ENCODE measurements at places on chromosomes 1 and 21. TPM values are rescaled to one million over a fixed set of nuclear protein-coding genes. Genes with fewer than 3 reads are reported as not detected.
A peak's percentile ranks its signal among the peaks of the same experiment; 100 is the strongest.

- no peak for DNase-seq
- H3K4me1 ChIP-seq: peaks cover 16% of the 10 kb centered on the region
- peak overlapping the region; percentile 60 for H3K27ac ChIP-seq
- H3K27me3 ChIP-seq: no peaks in the 10 kb centered on the region
- H3K4me3 ChIP-seq: peak overlapping the region; percentile 83
- no peaks in the 10 kb centered on the region for H3K36me3 ChIP-seq
These were observed 44.6 kb downstream of the ATP1A1 start for GRCh38 chr1:116417678-116418077.

GRCh38 chr1:110085671-110086070 is 15.2 kb upstream of the ALX3 start:
- H3K4me3 ChIP-seq: no peak overlapping the region
- DNase-seq: peak; percentile 11
- H3K4me1 ChIP-seq: peaks cover 6% of the 10 kb centered on the region
- H3K27ac ChIP-seq: no peak overlapping the region
- peaks cover 2% of the 10 kb centered on the region for H3K27me3 ChIP-seq

GRCh38 chr1:79667848-79668696 is 661.5 kb upstream of the ADGRL4 start:
- no peak overlapping the region for H3K27ac ChIP-seq
- DNase-seq: no peak
- no peaks in the 10 kb centered on the region for H3K4me1 ChIP-seq
- H3K27me3 ChIP-seq: no peaks in the 10 kb centered on the region

DNA sequence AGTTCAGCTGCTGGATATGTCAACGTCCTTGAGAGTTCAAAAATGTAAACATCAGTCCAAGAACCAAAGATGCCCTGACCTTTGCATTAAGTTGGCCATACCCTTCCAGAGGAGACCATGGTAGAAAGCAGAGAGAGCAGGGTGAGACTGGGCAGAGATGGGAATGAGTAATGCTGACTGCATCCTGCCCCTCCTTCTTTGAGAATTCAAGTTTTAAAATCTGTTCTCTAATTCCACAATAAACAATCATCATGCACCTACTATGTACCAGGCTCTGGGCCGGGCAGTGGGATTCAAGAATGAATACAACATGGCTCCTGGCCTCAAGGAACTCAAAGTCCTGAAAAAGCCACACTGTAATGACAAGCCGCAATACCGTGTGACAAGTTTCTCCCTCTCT is 3.9 kb upstream of the HAO2 start:
- H3K27ac ChIP-seq: no peak overlapping the region
- H3K4me3 ChIP-seq: no peak overlapping the region
- H3K36me3 ChIP-seq: no peaks in the 10 kb centered on the region
- DNase-seq: no peak
- H3K27me3 ChIP-seq: no peaks in the 10 kb centered on the region
- H3K4me1 ChIP-seq: no peaks in the 10 kb centered on the region

DNA sequence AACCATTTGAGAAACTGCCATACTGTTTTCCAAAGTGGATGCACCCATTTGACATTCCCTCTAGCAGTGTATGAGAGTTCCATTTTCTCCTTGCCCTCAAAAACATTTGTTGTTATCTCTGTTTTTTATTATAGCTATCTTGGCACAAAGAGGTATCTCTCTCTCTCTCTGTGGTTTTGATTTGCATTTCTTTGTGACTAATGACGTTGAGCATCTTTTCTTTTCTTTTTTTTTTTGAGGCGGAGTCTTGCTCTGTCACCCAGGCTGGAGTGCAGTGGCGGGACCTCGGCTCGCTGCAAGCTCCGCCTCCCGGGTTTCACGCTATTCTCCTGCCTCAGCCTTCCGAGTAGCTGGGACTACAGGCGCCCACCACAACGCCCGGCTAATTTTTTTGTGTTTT is 17.4 kb upstream of the ZMYM6 start:
- no peak for DNase-seq
- H3K27me3 ChIP-seq: no peaks in the 10 kb centered on the region
- H3K4me3 ChIP-seq: no peak overlapping the region
- H3K27ac ChIP-seq: no peak overlapping the region

DNA sequence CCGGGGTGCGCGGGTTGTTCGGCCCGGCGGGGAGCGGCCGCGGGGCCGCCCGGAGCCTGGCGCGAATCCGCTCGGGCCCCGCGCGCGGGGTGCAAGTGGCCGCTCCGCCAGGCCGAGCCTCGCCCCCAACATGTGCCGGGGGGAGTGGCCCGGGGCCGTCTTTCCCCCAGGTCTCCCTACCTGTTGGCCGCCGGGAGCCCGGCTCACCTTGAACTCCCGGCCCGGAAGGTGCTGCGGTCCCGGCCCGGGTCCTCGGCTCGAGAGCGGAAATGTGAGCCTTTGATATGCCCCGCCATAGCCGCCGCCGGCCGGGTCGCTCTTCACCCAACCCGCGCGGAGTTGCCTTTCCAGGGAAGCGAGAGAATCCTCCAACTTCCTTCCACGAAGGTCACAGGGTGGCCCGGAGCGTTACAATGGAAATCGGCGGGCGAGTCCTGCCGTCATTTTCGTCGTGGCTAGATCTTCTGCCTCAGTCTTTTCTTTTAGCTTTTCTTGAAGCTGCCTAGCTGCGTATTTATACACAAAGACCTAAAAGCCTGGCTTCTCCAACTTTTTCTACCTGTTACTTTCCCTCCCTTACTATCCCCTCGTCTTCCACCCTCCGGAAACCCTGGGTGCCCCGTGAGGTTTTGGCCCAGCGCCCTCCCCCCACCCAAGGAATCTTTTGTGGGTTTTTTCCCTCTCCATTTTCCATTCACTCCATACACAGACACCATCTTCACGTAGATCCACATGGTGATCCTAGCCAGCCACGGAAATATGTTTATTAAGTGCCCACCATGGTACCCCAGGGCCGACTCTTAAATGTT is 867 bp downstream of the PTGFRN start:
- peak overlapping the region; percentile 72 for H3K4me3 ChIP-seq
- H3K4me1 ChIP-seq: no peaks in the 10 kb centered on the region
- H3K36me3 ChIP-seq: no peaks in the 10 kb centered on the region
- H3K27me3 ChIP-seq: peaks cover 58% of the 10 kb centered on the region
- H3K27ac ChIP-seq: no peak overlapping the region

DNA sequence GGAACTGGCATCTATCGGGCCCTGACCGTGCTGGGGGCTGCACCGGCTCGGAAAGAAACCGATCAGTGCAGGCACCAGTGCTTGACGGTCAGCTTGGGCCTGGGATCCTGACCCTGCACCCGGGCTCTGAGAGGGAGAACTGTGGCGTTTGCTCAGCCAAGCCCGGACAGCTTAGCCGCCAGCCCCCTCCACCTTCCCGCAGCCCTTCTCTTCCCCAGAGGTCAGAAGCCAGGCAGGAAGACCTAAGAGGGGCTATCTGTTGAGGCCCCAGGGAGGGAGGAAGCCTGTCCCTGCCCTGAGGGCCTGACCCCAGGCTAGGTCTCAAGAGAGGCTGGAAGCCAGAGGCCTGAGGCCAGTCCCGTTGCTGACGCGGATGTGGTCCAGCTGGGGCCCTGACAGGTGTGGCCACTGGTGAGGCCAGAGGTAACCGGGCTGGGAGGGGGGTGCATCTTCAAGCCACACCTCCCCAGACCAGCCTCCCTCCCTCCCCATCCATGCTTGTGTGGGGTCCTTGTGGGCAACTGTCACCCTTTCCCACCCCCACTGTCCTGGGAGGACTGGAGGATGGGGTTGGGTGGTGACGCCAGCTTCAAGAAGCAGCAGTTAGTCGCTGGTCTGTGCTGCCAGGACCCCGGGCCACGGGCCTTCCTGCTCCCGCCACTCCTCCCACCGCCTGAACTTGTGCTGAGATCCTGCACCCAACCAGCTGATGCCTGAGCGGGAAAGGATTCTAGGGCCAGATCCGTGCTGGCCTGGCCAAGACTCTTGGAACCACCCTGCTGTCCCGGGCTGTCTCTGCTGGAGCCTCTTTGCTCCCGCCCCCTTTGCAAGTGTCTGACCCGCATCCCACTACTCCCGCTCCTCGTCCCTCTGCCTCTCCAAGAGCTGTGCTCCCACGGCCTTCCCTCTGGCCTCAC is 2.6 kb upstream of the DVL1 start:
- H3K36me3 ChIP-seq: no peaks in the 10 kb centered on the region
- H3K4me1 ChIP-seq: peaks cover 24% of the 10 kb centered on the region
- H3K27me3 ChIP-seq: peaks cover 18% of the 10 kb centered on the region
- peak; percentile 81 for DNase-seq
- peak overlapping the region; percentile 25 for H3K4me3 ChIP-seq
- H3K27ac ChIP-seq: peak overlapping the region; percentile 60

DNA sequence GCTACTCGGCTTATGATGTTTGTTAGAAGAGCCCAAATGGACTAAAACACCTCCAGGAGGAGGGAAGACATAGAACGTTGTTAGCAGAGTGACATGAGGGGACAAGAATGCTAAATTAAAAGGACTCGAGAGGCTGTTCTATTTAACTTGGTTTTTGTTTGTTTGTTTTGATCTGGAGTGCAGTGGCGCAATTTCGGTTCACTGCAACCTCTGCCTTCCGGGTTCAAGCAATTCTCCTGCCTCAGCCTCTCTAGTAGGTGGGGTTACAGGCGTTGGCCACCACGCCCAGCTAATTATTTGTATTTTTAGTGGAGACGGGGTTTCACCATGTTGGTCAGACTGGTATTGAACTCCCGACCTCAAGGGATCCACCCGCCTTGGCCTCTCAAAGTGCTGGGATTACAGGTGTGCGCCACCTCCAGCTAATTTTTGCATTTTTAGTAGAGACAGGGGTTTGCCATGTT is 5.1 kb upstream of the HNRNPU start:
- H3K4me1 ChIP-seq: peaks cover 15% of the 10 kb centered on the region
- no peak overlapping the region for H3K27ac ChIP-seq
- no peaks in the 10 kb centered on the region for H3K36me3 ChIP-seq
- no peak for DNase-seq
- no peaks in the 10 kb centered on the region for H3K27me3 ChIP-seq

GRCh38 chr21:45026826-45027225 is 47.6 kb upstream of the ADARB1 start:
- H3K4me3 ChIP-seq: no peak overlapping the region
- no peaks in the 10 kb centered on the region for H3K4me1 ChIP-seq
- H3K27me3 ChIP-seq: no peaks in the 10 kb centered on the region

DNA sequence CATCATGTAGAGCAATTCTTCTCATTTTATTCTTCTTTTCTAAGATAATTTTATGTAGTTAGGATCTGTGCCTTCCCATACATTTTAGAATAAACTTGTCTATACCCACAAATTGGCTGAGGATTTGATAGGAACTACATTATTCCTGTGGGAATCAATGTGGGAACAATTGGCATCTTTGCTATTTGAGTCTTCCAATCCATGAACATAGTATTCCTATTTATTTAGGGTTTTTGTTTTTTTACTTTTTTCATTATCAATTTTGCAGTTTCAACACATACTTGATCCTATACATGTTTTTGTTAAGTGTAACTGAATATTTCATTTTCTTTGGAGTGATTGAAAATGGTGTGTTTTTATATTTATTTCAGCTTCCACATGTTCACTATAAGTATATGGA is 8.1 kb upstream of the WNT9A start:
- H3K36me3 ChIP-seq: no peaks in the 10 kb centered on the region
- no peaks in the 10 kb centered on the region for H3K4me1 ChIP-seq
- no peak overlapping the region for H3K27ac ChIP-seq
- no peak for DNase-seq
- H3K27me3 ChIP-seq: peaks cover 5% of the 10 kb centered on the region
- no peak overlapping the region for H3K4me3 ChIP-seq

- peaks cover 14% of the 10 kb centered on the region for H3K4me1 ChIP-seq
- no peak overlapping the region for H3K4me3 ChIP-seq
- DNase-seq: no peak
- H3K36me3 ChIP-seq: no peaks in the 10 kb centered on the region
- no peak overlapping the region for H3K27ac ChIP-seq
These were observed 41.7 kb downstream of the ADARB1 start for GRCh38 chr21:45116066-45116465.

MRPL55 gene
- 41.2 TPM for total RNA-seq

- no peak overlapping the region for H3K4me3 ChIP-seq
- H3K27me3 ChIP-seq: no peaks in the 10 kb centered on the region
- no peak overlapping the region for H3K27ac ChIP-seq
- no peaks in the 10 kb centered on the region for H3K4me1 ChIP-seq
- no peak for DNase-seq
- no peaks in the 10 kb centered on the region for H3K36me3 ChIP-seq
These were observed 98.7 kb upstream of the VAV3 start for GRCh38 chr1:108063703-108064102.

CYP4B1 gene
- total RNA-seq: 21.9 TPM

ACOT11 gene
- 2.4 TPM for total RNA-seq

NR5A2 gene
- 0.84 TPM for total RNA-seq

GRCh38 chr1:26686795-26687194 is 9.0 kb upstream of the ARID1A start:
- peaks cover 11% of the 10 kb centered on the region for H3K4me1 ChIP-seq
- H3K36me3 ChIP-seq: no peaks in the 10 kb centered on the region
- no peaks in the 10 kb centered on the region for H3K27me3 ChIP-seq

GRCh38 chr1:83505148-83505547 is 493.8 kb downstream of the TTLL7 start:
- H3K27ac ChIP-seq: no peak overlapping the region
- H3K4me3 ChIP-seq: no peak overlapping the region
- no peaks in the 10 kb centered on the region for H3K27me3 ChIP-seq
- no peak for DNase-seq
- peaks cover 5% of the 10 kb centered on the region for H3K4me1 ChIP-seq
- H3K36me3 ChIP-seq: no peaks in the 10 kb centered on the region

NPHS2 gene
- not detected for total RNA-seq

DNA sequence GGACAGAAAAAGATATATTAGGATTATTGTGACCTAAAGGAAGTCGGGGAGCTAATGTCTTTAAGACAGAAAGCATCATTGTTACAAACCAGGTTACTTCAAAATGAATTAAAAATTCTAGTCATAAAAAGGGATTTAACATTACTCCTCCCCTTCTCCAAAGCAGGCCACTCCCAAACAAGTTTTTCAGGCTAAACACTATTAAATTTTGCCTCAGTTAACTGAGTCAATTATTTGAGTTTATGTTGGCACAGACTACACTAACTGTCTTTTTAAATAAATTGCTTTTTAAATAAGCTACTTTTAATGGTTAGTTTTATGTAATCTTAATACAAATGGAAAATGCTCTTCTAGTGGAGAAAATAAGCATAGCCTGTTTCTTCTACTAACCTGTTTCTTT is 395.0 kb upstream of the DUSP10 start:
- no peaks in the 10 kb centered on the region for H3K4me1 ChIP-seq
- no peaks in the 10 kb centered on the region for H3K36me3 ChIP-seq
- no peaks in the 10 kb centered on the region for H3K27me3 ChIP-seq

CHI3L1 gene
- 3.8 TPM for total RNA-seq

GRCh38 chr1:12851779-12852178 is 3.3 kb upstream of the HNRNPCL1 start:
- H3K27me3 ChIP-seq: no peaks in the 10 kb centered on the region
- H3K36me3 ChIP-seq: no peaks in the 10 kb centered on the region
- no peaks in the 10 kb centered on the region for H3K4me1 ChIP-seq
- DNase-seq: no peak

EBNA1BP2 gene
- total RNA-seq: 46.2 TPM

Data from psoas muscle (tissue), 8 donors.